Large intestine (tissue), 12 donors: ENCODE measurements at places on chromosomes 6 and 20.

DNA sequence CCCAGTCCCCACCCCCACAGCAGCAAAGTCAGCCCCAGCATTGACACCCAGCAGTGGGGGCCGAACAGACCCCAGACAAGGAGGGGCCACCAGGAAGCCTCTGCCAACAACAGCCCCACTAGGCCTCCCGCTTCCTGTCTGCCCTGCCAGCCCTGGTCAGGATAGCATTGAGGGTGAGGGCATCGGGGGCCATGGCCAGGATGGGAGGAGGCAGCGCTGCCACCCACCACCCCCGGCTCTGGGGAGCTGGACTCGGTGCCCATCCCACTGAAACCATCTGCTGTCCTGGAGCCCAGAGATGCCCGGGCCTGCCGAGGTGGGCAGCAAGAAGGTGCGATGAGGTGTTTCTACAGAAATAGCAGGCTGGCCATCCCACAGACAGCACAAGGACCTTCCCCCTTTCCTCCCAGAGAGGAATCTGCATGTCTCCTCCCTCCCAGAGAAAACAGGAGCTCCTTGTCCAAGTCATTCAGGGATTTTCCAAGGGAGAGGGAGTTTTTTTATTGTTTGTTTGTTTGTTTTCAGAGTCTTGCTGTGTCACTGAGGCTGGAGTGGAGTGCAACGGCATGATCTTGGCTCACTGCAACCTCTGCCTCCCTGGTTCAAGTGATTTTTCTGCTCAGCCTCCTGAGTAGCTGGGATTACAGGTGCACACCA lies 62.1 kb upstream of the BHLHE23 start:
- no peak for DNase-seq

- DNase-seq = no peak
Measured at GRCh38 chr6:135002229-135002844, 52.3 kb downstream of the HBS1L start.

GRCh38 chr6:152897807-152898399 lies 84.9 kb downstream of the FBXO5 start:
- DNase-seq = peak; percentile 20

DNA sequence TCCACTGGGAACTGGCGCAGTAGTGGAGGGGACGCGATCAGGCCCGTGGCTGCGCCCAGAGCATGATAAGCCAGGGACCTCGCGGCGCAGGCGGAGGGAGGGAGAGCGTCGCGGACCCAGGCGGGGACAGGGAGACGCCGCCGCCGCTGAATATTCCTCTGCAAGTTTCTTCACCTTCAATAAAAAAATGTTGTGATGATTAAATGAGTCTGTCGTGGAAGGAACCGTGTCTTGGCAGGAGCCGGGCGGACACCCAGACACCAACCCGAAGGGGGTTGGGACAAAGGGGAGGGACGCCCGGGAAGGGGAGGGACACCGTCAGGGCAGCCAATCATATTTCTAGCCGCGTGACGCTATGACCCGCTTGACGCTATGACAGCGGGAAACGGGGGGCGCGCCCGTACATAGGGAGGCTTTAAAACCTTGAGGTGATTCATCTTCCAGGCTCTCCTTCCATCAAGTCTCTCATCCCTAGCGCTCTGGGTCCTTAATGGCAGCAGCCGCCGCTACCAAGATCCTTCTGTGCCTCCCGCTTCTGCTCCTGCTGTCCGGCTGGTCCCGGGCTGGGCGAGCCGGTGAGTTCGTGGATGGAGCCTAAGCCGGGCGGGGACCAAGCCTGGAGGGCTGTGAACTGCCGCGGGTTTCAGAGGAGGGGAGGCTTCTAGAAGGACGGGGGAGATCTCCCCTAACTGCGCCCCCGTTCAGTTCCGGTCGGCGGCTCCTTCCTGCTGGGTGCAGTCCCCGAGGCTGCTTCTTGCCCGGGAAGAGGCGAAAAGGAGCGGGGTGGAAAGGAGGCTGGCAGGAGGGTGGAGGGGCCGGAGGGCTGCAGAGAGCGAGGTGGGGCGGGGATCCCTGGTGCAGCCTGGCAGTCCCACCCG lies at the start of gene ULBP2:
Gene ULBP2, plus strand, starts transcription at position 432 of the 878 bp plus-strand sequence. Its CDS starts 59 bp downstream, at position 491.
- peak; percentile 80 for DNase-seq

- no peak for DNase-seq
Measured at GRCh38 chr6:90411292-90411781, 114.7 kb upstream of the BACH2 start.

GRCh38 chr6:67717281-67717680 lies 917.8 kb upstream of the ADGRB3 start:
- DNase-seq = no peak

- no peak for DNase-seq
Measured at GRCh38 chr6:116390581-116390980, 19.8 kb downstream of the DSE start.
